H1 (cell line): ENCODE measurements at places on chromosomes 2 and 18.

DNA sequence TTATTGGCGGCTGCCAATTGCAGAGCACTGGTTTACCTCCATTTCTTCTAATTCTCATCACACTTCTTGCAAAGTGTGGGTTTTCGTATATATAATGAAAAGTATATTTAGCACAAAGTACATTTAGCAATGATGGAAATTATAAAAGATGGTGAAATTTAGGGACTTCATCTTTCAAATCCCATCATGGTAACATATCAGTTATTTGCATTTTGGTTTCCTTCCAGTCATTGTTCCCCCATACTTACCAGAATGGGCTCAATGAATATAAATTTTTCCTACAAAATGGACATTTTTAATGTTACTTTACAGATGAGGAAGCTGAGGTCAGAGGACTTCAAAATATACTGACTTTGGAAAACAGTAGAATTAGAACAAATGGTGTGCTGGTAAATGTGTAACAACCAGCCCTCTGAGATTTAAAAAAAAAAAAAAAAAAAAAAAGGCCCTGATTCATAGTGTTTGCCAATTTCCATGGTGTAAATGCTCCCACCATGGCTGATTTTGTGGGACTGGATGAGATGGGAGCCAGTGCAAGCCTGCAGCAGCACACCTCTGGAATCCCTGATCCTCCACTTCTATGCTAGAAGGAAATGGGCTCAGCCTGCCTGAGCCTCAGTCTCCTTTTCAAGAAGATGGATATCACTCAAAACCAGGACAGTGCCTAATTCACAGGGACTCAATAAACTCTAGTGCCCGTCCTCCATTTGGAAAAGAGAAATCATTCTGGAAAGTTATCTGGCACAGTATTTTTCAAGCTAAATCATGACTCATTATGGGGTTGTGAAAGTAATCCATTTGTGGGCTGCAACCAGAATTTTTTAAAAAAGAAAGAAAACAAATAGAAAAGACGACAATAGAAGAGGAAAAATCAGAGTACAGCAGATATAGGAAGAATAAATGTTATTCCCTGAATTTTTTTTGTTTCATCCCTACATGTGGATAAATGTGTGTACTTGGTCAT is 34.0 kb downstream of the LBH start:
- DNase-seq = no peak
- H3K4me3 ChIP-seq = no peak overlapping the region
- no peak overlapping the region for H3K27ac ChIP-seq
- H3K36me3 ChIP-seq = no peaks in the 10 kb centered on the region
- H3K4me1 ChIP-seq = no peaks in the 10 kb centered on the region
- H3K27me3 ChIP-seq = no peaks in the 10 kb centered on the region

DNA sequence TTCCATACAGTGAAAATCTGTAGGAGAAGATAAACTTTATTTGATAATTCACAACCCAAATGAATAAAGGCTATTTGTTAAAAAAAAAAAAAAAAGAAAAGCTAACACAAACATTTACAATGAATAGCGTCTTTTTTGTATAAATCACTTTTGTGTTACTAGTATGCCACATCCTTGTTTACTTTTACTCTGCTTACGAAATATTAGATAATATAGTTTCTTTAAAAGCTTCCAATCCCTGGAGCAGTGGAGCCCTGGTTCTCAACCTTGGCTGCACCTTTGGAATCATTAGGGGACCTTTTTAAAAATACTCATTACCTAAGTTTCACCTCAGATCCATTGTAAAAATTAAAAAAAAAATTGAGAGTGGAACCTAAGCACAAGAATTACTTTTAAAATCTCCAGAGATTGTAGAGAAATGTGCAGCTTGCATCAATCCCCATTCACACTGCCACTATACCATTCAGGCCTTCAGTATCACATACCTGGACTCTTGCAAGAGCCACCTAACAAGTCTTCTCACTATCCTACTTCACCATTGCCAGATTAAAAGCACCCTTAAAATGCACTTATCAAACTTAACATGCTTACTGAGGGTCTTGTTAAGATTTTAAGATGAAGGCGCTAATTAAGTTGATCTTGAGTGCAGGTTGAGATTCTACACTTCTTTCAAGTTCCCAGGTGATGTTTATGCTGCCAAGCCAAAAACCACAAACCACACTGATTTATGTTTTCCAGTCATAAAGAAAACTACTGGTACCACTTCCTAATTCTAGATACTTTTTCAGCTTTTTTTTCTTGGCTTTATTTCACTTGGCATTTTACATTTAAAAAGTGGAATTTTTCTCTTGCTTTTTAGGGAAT is 59.7 kb upstream of the ZC3H15 start:
- no peaks in the 10 kb centered on the region for H3K4me1 ChIP-seq
- H3K27me3 ChIP-seq = no peaks in the 10 kb centered on the region
- H3K4me3 ChIP-seq = no peak overlapping the region
- DNase-seq = no peak
- H3K36me3 ChIP-seq = no peaks in the 10 kb centered on the region

GRCh38 chr2:108833219-108833618 is 46.6 kb downstream of the CCDC138 start:
- H3K27me3 ChIP-seq = no peaks in the 10 kb centered on the region
- 0 out of 2 replicates have a peak, but pooled peaks cover 2% of the 10 kb centered on the region for H3K4me1 ChIP-seq
- H3K27ac ChIP-seq = no peak overlapping the region

- no peak for DNase-seq
- H3K4me3 ChIP-seq = no peak overlapping the region
- H3K4me1 ChIP-seq = no peaks in the 10 kb centered on the region
- no peak overlapping the region for H3K27ac ChIP-seq
- no peaks in the 10 kb centered on the region for H3K36me3 ChIP-seq
These were observed 172.2 kb downstream of the TMEM247 start for GRCh38 chr2:46651363-46652099.

DNA sequence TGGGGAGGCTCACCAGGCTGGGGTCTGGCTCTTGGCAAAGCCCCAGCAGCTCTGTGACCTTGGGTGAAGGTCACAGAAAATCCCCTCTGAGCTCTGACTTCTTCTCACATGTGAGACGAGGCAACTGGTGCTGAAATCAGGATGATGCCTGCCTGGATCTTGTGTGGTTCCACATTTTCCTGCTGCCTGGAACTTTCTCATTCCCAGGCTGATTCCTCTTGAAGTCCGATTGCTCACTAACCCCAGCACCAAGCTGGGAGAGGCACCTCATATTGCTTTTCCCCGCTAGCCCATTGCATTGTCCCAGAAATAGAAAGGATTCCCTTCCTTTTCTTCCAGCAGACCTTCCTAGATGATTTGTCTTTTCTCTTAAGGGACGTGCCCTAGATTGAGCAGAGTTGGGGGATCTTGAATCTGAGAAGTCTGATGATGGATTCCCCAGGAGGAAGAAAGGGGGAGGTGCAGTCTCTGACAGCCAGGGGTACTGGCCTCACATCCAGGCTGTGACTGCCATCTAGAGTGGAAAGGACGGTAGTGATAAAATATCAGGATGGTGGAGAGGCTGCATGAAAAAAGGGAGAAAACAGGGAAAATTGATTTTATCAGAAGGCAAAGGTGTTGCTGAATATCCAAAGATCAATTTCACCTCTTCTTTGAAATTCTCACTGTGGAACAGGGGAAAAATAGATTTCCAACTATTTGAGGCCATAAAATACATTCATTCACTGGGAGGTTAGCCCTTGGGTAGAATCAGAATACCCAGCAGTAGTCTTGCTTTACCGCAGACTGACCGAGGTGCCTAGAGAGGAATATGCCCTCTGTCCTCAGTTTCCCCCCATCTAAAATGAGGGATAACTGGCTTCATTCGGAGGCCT is 96.3 kb downstream of the FAM210A start:
- no peaks in the 10 kb centered on the region for H3K27me3 ChIP-seq
- H3K4me3 ChIP-seq = no peak overlapping the region
- no peak for DNase-seq
- H3K36me3 ChIP-seq = no peaks in the 10 kb centered on the region
- peaks cover 5% of the 10 kb centered on the region for H3K4me1 ChIP-seq
